ENCODE measurements at places on chromosomes 13 and 19. TPM values are rescaled to one million over a fixed set of nuclear protein-coding genes. Genes with fewer than 3 reads are reported as not detected.

Gene ZNF813
- total RNA-seq = 0.75 TPM

Gene PGLYRP2
- total RNA-seq = not detected

Gene HS6ST3
- total RNA-seq = 1.4 TPM

Gene CAMSAP3
- not detected for total RNA-seq

Gene ZNF99
- total RNA-seq = 0.11 TPM

Gene MYH14
- total RNA-seq = 85.4 TPM

Gene C19orf67
- total RNA-seq = not detected

Gene BEST2
- total RNA-seq = not detected

GRCh38 chr13:21435687-21436151 is 23.4 kb downstream of the ZDHHC20 start:
- DNase-seq = peak; percentile 90

GRCh38 chr19:4567584-4568071 is 8.1 kb upstream of the SEMA6B start:
- peak; percentile 87 for DNase-seq

GRCh38 chr13:111590796-111591195 is 270.4 kb downstream of the TEX29 start:
- no peak for DNase-seq

GRCh38 chr19:850221-850978 is 1.7 kb upstream of the ELANE start:
- DNase-seq = peak; percentile 89

- no peak for DNase-seq
These were observed 30.5 kb upstream of the TPTE2 start for GRCh38 chr13:19591864-19592263.

DNA sequence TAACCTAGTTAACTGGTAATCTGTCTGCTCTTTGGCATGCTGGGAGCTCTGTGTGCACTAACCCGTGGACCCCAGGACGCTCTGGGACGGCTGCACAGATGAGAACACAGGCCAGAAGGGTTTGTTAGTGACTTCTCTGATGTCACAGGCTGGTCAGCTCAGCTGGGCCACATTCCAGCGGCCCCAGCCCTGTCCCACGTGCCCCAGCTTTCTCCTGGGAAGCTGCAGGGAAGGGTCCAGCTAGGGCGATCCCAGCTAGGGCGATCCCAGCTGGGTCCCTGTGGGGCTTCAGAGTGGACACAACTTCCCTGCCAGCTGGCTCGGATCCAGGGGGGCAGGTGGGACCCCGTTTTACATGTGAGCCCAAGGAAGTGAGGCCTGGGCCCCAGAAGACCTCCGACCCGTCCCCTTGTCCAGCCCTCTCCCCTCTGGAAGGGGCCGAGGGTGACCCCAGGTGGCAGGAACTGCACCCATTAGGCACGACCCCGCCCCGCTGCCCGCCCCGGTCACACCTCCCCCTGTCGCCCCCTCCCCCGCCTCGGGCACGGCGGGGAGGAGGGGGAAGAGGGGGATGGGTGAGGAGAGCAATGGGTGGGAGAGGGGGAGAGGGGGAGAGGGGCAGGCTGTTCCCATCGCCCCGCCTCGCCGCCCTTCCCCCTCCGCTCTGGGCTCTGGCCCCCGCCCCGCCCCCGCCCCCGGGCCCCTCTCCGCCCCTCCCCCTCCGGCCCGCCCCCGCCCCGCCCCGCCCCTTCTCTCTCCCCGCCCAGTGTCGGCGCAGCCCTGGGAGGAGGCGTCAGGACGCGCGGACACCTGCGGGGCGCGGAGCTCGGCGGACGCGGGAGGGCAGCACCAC is 75.2 kb upstream of the MCF2L start:
- no peak for DNase-seq

DNA sequence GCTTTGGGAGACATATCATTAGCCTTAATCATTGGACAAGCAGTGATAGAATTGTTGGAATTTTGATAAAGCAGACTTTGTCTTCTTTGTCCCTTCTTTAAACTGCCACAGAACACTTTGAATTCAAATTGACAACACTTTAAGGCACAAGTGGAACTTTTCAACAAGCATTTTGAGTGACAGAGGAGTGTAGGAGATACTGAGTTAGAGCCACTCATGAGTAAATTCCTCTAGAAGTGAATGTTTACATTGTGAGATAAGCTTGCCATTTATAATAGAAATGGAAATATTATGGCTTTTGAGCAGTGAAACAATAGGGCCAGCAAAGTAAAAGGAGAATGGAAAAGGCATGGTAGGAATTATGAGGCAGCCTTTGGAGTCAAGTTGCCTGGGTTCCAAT is 515.8 kb downstream of the SLITRK6 start:
- DNase-seq = no peak

- DNase-seq = no peak
These were observed 78.5 kb downstream of the FGF9 start for GRCh38 chr13:21749410-21749809.

DNA sequence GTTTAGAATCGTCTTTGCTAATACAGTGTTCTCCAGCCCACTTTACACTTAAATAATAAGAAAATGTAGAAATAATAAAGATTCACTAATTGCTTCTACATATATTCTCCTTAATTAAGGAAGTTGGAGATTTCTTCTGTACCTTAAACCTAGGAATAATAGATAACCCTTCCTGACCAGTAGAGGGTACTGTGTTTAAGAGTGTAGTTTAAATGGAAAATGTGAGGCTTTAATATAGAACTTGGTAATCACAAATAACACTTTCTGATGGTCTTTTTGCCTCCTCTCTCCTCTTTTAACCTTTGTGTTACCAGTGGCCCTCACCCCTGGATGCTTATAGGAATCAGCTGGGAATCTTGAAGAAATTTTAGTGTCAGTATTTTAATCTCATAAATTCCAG is 20.7 kb downstream of the POMP start:
- DNase-seq = no peak

DNA sequence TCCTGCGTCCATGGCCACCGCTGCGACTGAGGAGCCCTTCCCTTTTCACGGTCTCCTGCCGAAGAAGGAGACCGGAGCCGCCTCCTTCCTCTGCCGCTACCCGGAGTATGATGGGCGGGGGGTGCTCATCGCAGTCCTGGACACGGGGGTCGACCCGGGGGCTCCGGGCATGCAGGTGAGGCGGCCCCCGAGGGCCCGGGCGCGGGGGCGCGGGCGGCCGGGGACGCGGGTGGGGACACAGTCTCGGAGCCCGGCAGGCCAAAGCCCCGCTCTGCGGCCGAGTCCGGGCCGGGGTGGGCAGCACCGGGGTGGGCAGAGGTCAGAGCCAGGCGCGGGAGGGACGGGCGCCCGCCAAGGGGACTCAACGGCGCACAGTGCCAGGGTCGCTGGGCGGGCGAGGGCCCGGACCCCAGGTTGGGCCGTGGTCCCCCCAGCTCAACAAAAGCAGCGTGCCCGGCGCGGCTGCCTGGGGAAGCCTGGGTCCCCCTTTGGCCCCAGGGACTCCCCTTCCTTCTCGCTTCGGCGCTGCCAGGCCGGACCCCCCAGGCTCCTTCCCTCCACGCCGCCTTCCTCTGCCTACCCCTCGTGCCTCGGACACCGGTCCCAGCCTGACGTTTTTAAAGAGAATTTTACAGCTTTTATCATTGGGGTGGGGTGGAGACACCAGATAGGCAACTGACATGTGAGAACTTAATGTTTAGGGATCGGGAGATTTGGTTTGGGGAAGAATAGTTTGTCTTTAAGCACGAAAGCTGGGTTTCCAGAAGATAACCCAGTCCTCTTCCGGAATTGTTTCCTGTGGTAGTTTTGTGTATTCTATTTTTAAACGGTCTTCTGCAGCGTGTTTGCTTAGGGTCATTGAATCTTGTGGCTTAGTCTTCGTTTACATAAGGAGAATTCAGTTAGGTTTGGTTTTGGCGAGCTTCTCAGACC is 509 bp downstream of the TPP2 start:
- DNase-seq = no peak

- no peak for DNase-seq
These were observed 152.5 kb downstream of the FGF9 start for GRCh38 chr13:21823416-21823815.

GRCh38 chr13:86848716-86849115 is 822.5 kb upstream of the SLITRK5 start:
- no peak for DNase-seq

GRCh38 chr19:11023710-11024109 is 62.9 kb downstream of the SMARCA4 start:
- no peak for DNase-seq

- no peak for DNase-seq
These were observed 623.2 kb downstream of the SLITRK5 start for GRCh38 chr13:88294368-88294767.

DNA sequence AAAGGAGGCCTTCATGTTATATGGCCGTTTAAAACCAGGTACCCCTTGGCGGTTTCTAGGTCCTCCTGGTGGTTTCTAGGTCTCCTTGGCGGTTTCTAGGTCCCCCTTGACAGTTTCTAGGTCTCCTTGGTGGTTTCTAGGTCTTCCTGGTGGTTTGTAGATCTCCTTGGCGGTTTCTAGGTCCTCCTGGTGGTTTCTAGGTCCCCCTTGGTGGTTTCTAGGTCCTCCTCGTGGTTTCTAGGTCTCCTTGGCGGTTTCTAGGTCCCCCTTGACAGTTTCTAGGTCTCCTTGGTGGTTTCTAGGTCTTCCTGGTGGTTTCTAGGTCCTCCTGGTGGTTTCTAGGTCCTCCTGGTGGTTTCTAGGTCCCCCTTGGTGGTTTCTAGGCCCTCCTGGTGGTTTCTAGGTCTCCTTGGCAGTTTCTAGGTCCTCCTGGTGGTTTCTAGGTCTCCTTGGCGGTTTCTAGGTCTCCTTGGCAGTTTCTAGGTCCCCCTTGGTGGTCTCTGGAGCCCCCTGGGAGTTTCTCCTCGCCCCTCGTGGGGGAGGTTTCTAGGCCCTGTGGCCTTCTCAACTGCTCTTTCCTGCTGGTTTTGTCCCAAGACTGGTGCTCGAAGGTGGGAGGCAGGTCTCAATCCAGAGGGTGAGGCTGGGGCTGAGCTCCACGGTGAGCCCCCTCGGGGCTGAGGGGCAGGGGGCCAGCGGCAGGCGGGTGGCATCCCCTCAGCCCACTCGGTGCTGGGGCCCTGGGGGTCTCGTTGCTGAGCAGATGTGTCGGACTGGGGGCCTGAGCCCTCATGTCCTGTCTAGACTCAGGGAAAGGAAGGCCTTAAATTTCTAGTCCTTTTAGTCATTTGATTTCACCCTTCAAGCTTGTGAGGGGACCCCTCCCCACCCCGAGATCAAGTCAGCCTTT is 8.0 kb downstream of the HCN2 start:
- no peak for DNase-seq

DNA sequence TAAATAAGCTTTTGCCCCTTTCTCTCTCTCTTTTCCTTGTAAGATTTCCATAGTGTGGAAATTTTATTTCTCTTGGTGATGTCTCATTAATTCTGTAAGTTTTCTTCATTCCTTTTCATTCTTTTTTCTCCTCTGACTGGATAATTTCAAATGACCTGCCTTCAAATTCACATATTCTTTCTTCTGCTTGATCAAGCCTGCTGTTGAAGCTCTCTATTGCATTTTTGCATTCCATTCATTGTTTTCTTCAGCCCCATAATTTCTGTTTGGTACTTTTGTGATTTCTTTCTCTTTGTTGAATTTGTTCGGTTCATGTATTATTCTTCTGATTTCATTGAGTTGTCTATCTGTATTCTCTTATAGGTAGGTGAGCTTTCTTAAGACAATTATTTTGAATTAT is 42.2 kb upstream of the ZNF507 start:
- DNase-seq = no peak

- no peak for DNase-seq
These were observed 182.5 kb upstream of the SERP2 start for GRCh38 chr13:44191103-44191502.

DNA sequence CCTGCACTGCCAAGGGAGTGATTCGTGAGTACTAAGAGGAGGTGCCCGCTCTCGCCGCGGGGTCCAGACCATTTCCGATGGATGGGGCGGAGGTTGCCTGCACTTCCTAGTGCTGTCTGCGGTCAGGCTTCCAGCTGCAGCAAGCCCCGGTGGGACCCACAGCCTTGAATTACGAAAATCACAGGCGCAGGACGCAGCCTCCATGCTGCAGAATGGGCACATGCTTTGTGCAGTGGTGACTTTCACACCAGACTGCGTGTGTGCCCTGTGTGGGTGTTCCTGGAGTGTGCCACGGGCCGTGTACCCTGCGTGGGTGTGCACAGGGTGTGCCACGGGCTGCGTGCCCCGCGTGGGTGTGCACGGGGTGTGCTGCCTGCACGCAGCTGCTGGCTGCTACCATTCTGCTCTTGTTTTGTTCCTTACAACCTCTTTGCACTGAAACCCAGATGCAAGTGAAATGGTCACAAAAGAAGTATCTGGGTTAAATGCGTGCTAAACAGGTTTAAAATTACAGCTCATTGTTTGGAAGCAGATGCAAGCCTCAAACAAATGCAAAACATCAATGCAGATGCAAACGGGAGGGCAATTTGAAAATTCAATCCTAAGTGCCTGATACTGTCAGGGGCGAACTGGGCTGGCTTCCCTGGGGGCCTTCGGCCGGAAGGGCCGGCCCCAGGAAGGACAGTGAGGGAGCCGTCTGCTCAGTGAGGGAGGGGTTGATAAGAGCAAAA is 221.2 kb upstream of the SOX1 start:
- DNase-seq = peak; percentile 69

DNA sequence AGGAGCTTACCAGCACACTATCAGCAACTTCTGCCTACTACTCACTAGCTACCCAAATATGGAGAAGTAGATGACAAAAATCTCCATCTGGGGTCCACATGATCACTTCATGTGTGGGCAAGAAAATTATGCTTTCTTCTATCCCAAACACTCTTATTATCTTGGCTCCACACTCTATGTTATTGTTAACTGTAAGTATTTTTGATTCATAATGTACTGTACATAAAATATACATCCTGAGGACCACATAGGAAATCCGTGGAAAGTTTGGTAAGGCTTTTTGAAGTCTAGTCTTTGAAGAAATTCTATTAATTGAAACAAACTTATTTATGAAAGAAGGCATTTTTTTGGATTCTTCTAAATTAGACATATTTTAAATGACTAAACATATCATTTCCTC is 378.8 kb downstream of the DACH1 start:
- DNase-seq = no peak

- no peak for DNase-seq
These were observed 526.6 kb upstream of the KLHL1 start for GRCh38 chr13:70634893-70635292.

GRCh38 chr19:3187662-3188511 is 2.2 kb downstream of the NCLN start:
- DNase-seq = no peak

GRCh38 chr19:33510462-33511194 is 11.0 kb downstream of the PEPD start:
- DNase-seq = no peak

GRCh38 chr19:1169411-1169791 is 4.7 kb downstream of the SBNO2 start:
- no peak for DNase-seq

GRCh38 chr13:39038569-39039030 is 344 bp downstream of the NHLRC3 start:
- no peak for DNase-seq

DNA sequence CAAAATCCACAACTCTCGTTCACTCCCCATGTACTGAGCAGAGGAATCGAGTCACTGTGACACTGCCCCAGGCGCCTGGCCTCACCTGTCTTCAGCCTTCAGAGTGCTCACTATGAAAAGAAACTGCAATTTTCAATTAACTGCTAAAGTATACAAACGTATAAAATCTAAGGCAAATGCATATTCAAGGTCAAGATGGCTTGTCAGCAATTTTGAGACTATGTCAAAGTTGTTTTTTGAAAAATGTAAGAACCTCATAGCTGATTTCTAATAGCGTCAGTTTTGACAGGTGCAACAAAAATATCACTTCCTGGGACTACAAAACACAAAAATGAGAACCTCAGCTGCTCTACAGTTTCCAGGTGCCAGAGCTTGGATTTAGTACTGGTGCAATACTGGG is 31.4 kb downstream of the TUBGCP3 start:
- no peak for DNase-seq

GRCh38 chr19:30884146-30884812 is 465.0 kb downstream of the TSHZ3 start:
- no peak for DNase-seq

GRCh38 chr13:74061926-74062595 is 72.1 kb downstream of the KLF12 start:
- DNase-seq = no peak
